EH (cell line): ENCODE measurements at places on chromosomes 3 and 15.

DNA sequence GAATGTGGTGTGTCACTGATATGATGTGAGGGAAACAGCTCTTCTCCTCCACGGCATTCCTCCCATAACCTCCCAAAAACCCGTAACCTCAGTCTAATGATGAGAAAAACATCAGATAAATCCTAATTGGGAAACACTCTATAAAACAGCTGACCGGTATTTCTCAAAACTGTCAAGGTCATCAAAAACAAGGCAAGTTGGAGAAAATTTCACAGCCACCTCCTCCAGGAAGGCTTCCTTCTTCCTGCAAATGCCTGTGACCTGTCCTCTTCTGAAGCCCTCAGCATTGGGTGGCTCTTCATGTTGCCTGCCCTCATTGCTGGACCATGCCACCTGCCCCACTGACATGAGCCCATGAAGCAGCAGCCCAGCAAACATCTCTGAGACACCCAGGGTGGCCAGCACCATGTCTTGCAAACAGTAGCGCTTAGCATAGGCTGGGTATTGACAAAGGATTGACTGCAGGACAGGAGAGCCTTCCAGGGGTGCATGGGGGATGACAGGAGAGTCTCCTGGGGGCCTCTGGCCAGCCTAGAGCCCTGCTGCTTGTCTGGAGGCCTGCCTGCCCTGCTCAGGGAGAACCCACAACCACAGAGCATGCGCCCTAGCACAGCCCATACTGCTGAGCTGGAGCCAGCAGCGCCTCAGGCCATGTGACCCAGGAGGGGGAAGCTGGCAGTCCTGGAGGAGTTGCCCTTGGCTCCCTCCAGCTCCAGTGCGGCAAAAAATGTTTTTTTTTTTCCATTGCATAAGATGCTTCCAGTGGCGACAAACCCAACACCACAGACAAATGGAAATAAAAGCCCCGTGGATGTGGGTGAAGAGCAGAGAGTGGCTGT, 49.7 kb downstream of the XXYLT1 start:
- peak; percentile 69 for DNase-seq

DNA sequence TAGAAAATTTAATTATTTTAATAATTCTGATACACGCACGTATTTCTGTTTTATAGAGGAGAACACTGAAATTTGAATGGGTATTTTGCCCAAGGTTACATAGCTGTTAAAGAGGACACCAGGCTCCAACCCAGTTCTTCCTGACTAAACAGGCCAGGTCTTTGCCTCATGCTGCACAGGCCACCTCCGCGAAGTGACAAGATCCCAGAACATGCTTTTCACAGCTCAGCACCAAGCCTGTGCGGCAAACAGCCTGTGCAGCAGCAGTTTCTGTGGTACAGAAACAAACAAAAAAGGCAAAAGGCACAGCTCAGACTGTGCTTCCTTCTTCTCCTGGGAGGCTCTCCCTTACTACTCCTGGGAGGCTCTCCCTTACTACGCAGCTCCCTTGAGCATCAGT, 6.5 kb downstream of the FOXL2 start:
- DNase-seq, result no peak

DNA sequence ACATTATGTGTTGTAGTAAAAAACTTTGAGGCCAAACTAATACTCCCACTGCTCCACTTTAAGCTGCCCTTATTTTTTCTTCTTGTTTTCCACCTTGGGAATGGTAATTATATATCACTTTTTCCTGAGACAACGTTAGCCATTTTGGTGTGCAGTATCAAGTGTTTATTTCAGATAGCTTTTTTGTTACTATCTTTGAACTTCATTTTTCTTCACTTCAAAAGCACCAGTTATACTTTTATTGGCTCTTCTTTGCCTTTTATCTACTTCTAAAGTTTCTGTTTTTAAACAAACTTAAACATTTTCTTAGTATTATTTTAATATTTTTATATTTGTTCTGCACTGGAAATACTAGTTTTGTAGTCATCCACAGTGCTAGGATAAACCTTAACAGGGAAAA, 6.5 kb downstream of the TOPAZ1 start:
- no peak for DNase-seq

DNA sequence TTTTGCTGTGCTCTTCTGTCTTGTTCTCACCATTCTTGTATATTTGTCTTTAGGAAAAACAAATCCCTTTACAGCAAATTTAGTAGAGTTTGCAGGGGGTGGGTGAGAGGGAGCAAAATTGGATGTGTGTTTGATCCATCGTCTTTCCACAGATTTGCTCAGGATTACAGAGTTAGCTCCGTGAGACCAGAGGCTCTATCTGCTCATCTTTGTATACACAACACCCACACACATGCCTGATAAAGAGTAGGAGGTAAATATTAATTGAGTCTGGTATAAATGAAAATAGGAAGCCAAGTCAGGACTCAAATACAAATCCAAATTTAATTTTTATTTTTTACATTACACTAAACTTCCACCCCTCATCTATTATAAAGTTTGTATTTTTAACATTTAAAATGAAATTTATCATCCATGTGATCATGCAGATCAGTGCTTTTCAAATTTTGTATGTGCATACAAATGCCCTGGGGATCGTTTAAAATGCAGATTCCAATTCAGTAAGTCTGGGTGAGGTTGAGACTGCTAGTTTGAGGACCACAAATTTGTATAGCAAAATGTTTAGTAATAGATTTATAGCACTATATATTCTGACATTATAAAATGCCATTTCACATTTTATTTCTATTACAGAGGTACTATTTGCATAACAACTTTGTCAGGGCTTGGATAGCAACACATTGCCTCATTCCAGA, 326.7 kb downstream of the LSAMP start:
- DNase-seq, result no peak

DNA sequence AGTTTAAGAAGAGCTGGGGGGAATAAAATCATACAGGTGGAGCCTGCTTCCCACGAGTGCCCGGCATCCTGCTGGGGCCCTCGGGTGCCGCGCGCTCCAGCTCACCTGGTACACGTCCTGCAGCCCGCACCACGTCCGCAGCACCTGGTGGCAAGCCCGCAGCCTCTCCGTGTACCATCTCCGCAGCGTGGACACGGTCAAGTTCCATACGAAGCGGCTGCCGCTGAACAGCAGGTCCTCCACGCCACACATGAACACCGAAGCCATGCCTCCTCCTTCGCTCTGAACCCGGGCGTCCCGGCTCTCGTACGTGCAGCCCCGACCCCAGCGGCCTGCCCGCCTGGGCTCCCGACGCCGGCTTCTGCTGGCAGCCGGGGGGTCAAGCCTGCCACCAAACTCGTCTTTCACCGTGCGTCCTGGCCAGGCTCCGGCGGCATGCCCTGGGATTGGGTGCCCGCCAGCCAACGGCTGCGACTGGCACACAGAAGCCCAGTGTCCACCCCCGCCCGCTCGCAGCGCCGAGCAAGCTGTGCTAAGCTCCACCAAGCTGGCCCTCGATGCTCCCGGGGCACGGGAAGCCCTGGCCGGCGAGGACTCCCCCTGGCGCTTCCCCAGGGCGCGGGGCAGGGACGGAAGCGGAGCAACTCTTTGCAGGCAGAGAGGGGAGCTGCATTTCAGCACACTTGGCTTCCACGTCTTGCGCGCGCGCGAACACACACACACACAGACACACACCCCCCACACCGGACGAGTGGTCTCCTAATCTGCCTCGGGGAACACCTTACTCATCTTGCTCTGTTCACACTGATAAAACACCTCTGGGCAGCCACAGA, at the start of gene FRMD4B:
Gene FRMD4B, minus strand, starts transcription at position 366 of the 833 bp plus-strand sequence. Its CDS starts 99 bp downstream, at position 267.
- peak; percentile 56 for DNase-seq
